ENCODE measurements at places on chromosomes 7 and 10.

DNA sequence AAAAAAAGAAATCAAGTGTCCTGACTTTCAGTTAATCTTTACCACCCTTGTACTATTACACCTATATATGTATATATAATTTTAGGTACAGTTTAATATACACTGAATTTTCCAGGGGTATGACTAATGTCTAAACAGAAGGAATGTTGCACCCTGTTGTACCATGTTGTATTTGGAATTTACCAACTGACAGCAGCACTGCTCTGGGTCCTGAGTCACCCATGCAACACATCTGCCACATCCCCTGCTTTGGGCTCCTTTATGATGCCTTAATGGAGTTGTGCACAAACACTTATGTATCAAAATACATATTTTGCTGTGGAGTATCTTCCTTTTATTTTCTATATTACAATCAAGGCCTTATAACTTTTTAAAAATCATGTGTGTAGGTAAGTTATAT is 21.2 kb downstream of the YAE1 start:
- no peak for DNase-seq

- DNase-seq = peak; percentile 32
Observed at GRCh38 chr10:30413996-30414576, 19.9 kb upstream of the MAP3K8 start.

GRCh38 chr7:158453663-158454062 is 134.0 kb downstream of the PTPRN2 start:
- DNase-seq = no peak

DNA sequence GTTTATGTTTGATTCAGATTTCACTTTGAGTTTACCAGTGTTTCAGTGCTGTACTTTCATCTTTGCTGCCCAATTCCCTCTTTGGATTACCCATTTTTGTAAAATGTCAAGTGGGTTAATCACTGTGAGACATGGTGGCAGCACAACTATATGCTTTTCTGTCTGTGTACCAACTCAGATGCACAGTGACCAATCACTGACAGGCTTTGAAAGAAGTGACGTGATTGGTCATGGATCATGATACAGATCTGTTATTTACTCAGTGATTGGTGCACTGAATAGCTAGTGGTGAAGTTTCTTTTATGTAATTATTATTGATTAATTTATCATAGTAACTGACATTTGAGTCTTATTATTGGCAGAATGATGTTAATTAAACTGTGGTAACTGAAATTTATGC is 126.9 kb downstream of the SDK1 start:
- no peak for DNase-seq

- DNase-seq = no peak
Observed at GRCh38 chr7:13032576-13032975, 345.1 kb downstream of the ARL4A start.

DNA sequence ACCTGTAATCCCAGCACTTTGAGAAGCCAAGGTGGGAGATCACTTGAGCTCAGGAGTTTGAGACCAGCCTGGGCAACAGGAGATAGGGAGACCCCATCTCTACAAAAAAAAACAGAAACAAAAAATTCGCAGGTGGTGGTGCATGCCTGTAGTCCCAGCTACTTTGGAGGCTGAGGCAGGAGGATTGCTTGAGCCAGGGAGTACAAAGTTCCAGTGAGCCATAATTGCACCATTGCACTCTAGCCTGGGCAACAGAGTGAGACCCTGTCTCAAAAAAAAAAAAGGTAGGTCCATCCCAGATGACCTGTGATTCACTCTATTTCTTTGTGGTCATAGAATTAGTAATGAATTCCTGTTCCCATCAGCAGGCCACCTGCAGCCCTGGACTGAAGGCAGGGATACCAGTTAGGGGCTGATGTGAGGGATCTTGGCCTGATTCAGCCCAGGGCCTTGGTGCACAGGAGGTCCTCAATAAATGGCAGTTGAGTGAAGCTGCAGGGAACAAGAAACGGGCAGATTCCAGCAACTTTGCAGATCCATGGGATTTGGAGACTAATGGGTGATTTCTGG is at the start of gene MYH16:
TSS of gene MYH16 (plus strand) at position 364 of the 570 bp plus-strand sequence.
- no peak for DNase-seq

DNA sequence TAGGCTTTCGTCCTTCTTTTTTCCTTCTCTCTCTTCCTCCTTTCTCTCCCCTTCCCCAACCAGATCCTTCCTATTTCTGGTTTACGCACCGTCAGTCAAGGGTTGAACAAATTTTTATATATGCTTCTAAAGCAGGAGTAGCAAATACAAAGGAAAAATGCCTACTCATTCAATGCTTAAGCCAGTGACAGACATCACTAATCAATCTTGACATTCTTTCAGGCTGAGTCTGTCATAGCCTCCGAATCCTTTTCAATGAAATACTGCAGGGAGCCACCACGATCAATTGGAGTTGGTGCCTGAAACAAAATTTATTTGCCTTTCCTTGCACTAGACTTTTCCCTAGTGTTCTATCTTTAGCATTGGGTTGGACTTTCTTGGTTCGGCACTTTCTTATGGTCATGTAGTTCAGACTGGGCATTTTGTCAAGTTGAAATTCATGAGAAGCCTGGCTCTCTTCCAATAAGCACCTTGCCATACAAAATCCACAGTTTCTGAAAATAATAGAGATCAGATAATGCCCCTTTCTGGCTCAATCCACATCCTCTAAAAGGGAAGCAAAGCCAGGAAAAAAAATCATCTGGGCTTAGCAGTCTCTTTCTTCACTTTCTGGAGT is 239.5 kb upstream of the PLXNA4 start:
- DNase-seq = no peak

DNA sequence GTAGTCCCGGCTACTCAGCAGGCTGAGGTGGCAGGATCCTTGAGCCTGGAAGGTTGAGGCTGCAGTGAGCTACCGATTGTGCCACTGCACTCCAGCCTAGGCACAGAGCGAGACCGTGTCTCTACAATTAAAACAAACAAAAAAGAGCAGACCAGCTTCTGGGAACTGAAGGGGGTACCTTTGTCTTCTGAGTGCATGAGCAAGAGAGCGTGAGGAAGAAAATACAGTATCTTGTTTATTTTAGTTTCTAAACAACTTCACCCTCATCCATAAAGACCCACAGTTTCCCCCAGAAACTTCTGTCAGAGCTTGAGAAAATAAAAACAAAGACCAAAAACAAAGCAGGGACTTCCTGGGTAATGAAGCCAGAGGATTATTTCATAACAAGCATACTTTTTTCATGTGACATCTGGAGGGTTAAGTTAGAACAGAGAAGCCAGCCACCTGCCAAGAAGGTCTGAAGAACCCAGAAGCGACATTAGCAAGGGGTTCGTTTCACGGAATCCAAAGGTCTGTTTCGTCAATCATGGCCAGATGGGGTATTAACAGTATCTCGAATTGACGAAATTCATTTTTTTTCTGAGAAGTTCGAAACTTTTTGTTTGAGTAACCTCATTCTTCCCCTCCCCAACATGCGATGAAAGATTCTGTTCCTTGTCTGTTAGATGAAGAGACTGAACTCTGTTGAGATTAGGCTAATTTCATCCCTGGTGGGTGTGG is 10.2 kb upstream of the IL2RA start:
- DNase-seq = no peak

- no peak for DNase-seq
Observed at GRCh38 chr7:69811476-69812308, 213.4 kb downstream of the AUTS2 start.
